ENCODE measurements at places on chromosomes 12 and 14.

DNA sequence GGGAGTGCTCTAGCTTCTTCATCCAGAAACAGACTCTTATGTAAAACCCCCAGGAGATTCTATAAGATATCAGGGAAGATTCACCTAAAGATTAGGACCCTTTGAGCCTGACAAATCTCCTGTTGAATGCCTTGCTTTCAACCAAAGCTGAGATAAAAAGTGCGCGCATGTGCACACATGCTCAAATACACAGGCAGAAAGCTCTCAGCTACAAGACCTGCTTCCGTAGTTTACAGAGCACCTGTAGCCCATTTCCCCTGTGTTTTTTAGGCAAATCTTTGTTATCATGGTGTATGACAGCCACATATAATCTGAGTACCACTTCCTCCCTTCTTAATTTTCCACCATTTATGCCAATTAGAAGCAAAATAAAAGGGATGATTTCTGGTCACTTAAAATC, 866.9 kb downstream of the NRXN3 start:
- DNase-seq: no peak

GRCh38 chr12:104498211-104498801, 41.6 kb downstream of the CHST11 start:
- DNase-seq: no peak

DNA sequence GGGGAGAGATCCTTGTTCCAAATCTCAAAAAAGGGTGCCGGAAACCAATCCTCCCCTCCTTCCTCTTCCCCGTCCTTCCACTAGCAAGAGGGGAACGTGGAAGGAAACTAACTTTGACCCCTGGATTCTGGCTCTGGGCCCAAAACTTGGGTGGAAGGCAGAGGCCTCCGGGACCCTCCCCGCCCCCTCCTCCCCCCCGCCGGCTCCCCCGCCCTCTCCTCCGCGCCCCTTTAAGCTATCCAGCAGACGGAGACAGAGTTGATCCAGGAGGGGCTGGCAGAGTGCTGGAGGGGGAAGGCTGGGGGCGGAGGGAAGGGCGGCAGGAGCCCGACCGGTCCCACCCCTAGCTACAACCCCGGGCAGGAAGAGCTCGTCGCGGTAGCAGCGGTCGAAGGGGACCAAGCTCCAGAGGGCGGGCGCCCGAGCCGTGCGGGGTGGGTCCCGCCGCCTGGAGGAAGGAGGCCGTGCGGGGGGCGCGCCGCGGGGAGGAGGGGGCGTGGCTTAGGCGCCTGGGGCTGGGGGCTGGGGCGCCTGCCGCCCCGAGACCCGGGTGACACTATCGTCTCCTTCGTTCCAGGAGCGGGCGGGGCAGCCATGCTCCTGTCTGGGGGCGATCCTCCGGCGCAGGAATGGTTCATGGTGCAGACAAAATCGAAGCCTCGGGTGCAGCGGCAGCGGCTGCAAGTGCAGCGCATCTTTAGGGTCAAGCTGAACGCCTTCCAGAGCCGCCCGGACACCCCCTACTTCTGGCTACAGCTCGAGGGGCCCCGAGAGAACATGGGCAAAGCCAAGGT, at the start of gene NYNRIN:
Gene NYNRIN, plus strand, starts transcription at position 351 of the 794 bp plus-strand sequence. Its CDS starts 244 bp downstream, at position 595.
- DNase-seq: peak; percentile 47

GRCh38 chr12:47751561-47751960, 7.1 kb downstream of the RAPGEF3 start:
- no peak for DNase-seq

DNA sequence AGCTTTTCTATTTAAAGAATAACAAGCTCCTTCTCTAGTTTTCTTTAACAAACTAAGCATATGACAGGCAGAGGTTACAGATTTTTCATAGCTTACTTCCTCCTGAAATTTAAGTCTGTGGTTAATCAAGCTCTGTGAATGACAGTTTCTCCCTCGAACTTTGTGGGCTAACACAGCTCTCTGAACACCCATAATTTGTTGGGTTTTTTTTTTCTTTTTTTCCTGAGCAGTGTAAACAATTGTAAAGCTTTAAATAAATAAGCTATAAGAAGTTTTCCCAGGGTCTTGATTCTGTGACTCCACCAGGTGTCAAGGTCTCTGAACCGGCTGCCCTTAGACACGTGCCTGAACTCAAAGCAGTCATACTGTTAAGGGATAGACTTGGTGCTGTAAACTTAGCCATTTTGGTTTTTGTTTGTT, 128.1 kb upstream of the AMIGO2 start:
- DNase-seq: no peak

DNA sequence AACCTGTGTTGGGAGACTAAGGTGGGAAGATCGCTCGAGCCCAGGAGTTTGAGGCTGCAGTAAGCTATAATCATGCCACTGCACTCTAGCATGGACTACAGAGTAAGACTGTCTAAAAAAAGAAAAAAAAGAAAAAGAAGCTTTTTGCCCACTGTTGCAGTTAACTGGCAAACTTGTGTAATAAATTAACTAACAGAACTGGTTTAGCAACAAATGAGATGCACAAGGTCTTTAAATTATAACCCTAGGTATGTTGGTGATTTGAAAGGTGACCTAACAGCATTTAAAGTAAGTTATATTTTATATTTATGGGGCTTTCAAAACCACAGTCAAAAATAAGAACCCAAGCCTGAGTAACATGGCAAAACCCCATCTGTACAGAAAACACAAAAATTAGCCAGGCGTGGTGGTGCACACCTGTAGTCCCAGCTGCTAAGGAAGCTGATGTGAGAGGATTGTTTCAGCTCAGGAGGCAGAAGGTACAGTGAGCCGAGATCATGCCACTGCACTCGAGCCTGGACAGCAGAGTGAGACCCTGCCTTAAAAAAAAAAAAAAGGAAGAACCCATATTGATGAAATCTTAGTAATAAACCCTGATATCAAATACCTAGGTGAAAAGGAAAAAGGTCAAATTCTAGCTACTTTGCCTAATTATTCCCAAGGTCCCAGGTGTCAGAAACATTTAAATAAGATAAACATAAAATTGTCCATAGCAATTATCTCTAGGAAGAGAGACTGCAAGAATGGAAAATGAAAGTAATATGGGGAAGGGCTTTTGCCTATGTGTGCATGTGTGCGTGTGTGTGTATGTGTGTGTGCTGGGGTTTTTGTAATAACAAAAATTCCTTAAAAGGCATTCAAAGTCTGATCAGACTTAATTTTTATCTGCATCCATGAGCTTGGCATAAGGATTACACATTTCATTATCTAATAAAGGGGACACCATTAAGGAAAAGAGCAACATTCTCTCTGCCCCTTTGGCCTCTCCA, 15.4 kb downstream of the SYNE2 start:
- DNase-seq: no peak

DNA sequence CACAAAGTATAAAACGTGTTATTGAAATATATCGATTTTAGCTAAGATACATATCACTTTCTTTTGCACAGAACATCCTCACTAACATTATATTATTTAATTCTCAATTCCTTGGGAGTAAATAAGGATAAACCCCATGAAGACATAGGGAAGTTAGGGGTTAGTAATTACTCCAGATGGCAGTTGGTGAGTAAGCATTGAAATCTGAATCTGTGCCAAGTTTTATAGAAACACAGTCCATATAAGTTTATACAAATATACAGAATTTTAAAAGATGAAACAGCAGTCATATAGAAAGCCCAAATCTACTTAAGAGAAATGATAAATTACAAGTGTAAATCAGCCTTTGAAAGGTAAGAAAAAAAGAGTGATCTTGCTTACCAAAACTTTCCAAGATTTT, 200.4 kb upstream of the SYT10 start:
- DNase-seq: peak; percentile 22

GRCh38 chr12:96719660-96720362, 187.2 kb upstream of the NEDD1 start:
- DNase-seq: no peak

GRCh38 chr14:76904740-76905569, 78.7 kb downstream of the LRRC74A start:
- no peak for DNase-seq

DNA sequence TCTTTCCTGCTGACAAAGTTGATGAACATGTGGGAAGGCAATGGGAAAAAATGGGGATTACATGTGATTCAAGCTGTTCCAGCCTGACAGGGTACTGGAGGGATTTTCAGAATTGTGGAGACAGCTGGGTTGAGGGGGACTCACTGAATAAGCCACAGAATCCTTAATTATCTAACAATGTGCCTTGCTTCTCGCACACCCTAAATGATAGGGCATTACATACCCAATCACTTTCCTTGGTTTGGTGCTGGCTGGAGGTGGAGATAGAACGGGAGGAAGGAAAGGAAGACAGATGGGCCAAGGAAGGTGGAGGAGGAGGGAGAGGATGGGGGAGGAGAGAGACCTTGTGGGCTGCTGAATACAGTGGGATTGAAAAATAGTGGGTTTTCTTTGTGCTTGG, 20.7 kb downstream of the PELI2 start:
- no peak for DNase-seq

GRCh38 chr12:128570191-128571065, 253.3 kb downstream of the SLC15A4 start:
- DNase-seq: no peak

DNA sequence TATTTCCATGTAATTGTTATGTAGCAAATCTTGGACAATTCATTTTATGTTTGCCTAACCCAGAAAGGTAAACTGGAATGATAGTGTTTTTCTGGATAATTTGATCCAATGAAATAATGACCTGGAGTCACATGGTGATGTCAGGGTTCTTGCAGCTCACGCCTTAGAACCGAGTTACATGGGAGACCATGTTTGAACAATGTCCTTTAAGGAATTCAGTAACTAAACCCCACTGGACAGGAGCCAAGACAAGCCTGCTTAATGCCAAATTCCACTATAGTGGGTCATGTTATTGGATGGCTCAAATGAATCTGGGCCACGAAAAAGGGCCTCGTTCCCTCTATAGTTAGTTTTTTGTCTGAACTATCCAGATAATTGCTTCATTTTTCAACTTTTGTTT, 255.8 kb upstream of the HMGA2 start:
- DNase-seq: no peak

GRCh38 chr14:99481745-99482099, 513 bp downstream of the CCNK start:
- DNase-seq: no peak

- no peak for DNase-seq
Observed at GRCh38 chr14:97253756-97254155, 456.6 kb downstream of the VRK1 start.

DNA sequence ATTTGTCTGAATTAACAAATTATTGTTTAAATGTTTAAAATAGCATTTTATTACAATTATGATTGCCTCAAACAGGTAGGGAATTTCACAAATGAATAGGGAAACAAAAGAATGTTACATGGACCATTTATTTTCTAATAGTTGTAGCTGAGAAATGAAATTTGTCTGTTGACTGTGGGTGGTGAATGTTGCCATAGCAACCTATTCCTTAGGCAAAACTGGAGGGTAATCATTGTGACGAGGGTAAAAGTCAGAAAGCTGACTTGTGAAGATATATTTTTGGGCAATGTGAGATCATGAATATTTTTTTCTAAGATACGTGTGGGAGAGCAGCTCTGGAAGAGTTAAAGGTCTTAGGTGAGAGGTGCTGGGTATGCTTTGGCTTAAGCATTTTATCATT, 24.2 kb upstream of the CLEC14A start:
- DNase-seq: no peak

DNA sequence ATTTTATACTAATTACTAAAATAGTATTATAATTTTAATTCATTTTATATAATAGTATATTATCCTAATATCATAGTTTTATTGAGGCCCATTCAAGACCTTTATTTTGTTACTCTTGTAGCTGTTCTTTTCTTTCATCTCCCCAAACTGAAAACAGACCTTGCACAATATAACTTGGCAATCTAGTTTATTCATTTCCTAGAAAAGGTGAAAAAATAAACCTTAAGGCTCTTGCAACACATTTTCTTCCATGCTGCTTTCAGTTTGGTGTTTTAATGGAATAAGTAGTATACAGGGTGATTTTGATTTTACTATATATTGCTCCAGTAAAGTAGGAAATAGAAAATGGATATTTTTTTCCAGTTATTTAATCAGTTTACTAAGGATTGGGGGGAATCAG, 174.0 kb downstream of the SLC2A13 start:
- no peak for DNase-seq

- no peak for DNase-seq
Observed at GRCh38 chr12:13326076-13326475, 129.6 kb downstream of the EMP1 start.

DNA sequence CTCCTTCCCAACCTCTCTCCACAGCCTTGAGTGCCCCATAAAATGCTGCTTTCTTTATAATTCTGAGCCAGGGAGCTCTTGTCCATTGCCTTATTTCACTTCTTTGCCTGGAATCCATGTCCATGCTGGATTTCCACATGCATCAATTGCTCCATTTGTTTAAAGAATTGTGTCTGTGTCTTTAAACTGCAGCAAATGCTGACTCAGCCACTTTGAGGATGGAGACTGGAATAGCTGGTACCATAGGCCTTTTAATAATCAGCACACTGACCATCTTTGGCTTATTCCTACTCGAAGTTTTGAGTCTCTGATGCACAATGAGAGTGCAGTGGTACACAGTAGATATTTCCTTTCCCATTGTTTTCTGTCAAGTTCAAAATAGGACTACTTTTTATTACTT, 318.8 kb downstream of the LRIG3 start:
- DNase-seq: no peak

- DNase-seq: no peak
Observed at GRCh38 chr14:32706721-32707519, 231.8 kb upstream of the NPAS3 start.

DNA sequence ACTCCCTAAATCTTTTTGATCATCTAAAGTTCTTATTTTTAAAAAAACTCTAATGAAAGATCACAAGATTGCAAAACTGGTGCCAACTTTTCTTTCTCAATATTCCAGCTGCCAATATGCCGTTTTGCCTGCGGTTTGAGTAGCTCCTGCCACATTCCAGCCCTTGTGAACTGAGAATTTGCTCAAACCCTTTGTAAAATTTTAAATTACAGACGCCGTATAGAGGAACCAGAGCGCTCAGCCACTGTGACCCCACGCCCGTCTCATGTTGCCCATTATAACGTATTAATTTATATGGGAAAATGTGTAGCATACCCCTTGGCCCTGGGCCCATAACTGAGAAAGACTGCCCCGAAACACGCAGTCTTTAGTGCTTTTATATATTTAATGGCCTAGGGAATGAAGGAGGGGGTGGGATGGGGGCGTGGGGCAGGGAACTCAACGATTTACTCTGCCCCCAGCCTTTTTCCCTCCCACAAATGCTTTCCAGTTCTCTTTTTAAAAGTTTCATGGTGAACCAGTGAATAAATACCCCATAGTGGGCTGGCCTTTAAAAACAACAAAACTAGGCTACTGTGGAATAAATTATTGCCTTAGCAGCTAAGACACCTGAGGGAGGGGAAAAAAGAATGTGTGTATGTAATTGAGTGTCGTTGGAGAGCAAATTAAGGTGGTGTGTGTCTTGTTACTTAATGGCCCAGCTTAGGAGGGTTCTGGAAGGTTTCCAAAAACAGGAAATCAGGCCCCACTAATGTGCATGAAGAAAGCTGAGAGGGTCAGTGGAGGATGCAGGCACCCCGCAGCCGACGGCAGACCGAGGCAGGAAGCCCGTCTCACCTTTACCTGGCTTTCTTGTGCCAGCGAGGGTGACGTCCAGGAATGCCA, 45.7 kb upstream of the RFLNA start:
- DNase-seq: no peak

- DNase-seq: no peak
Observed at GRCh38 chr14:48274826-48275225, 599.4 kb upstream of the MDGA2 start.

Measured in NCI-H1694 treated with DMSO at 0.1 percent for 48 hours (cell line).